ENCODE measurements at places on chromosomes 12 and 14. TPM values are rescaled to one million over a fixed set of nuclear protein-coding genes. Genes with fewer than 3 reads are reported as not detected.

The SLC35E3 gene
- 15.2 TPM for polyA plus RNA-seq

The TAS2R20 gene
- not detected for polyA plus RNA-seq

The SCARB1 gene
- 23.9 TPM for polyA plus RNA-seq

The FRMD6 gene
- not detected for polyA plus RNA-seq

The TUBA1A gene
- polyA plus RNA-seq: 286 TPM

The PTPRO gene
- 9.4 TPM for polyA plus RNA-seq
